Endothelial cell (in vitro differentiated cells): ENCODE measurements at places on chromosomes 13 and 19.
A peak's percentile ranks its signal among the peaks of the same experiment; 100 is the strongest.

GRCh38 chr19:46209051-46209450, 20.5 kb upstream of the IGFL1 start:
- no peak for DNase-seq

- peak; percentile 19 for DNase-seq
These were observed at the start of gene LACC1 for GRCh38 chr13:43879755-43880181. Gene LACC1 (plus strand): TSS chr13:43879904. CDS start chr13:43880986, 1,082 bp downstream.

GRCh38 chr19:3003046-3003445, 25.7 kb downstream of the TLE6 start:
- no peak for DNase-seq

DNA sequence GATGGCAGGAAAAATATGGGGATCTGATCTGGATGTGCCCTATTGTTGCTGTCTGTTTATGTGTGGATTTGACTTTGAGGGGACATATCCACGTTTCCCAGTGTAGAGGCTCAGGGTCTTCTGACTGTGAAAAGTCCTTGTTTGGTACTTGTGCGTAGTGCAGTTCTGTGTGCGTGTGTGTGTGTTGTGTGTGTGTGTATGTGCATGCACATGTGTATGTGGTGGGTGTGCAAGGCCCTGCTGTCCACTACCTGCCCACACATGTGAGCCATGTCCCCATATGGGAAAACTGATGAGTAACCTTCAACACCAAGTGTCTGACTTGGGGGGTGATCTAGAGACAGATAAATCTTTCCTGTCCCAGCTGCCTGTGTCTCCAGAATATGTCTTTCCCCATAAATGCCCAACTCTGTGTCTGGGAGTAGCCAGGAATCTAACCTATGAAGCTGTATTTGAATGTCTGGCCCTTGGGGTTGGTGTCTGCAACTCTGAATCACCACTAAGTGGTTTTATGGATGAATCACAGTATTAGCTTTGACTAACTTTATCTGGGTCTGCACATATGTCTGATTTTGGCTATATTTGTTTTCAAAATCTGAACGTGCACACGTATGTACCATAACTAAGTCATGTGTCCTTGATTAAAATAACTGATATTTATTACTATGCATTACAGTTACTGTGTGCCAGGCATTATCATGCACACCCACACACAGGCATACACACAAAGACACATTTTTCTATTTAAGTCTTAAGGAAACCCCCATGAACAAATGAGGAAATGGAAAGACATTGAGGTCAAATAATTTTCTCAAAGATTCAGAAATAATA, 17.4 kb downstream of the KLK2 start:
- no peak for DNase-seq

GRCh38 chr13:42486711-42487198, 87.2 kb upstream of the TNFSF11 start:
- DNase-seq, result no peak

DNA sequence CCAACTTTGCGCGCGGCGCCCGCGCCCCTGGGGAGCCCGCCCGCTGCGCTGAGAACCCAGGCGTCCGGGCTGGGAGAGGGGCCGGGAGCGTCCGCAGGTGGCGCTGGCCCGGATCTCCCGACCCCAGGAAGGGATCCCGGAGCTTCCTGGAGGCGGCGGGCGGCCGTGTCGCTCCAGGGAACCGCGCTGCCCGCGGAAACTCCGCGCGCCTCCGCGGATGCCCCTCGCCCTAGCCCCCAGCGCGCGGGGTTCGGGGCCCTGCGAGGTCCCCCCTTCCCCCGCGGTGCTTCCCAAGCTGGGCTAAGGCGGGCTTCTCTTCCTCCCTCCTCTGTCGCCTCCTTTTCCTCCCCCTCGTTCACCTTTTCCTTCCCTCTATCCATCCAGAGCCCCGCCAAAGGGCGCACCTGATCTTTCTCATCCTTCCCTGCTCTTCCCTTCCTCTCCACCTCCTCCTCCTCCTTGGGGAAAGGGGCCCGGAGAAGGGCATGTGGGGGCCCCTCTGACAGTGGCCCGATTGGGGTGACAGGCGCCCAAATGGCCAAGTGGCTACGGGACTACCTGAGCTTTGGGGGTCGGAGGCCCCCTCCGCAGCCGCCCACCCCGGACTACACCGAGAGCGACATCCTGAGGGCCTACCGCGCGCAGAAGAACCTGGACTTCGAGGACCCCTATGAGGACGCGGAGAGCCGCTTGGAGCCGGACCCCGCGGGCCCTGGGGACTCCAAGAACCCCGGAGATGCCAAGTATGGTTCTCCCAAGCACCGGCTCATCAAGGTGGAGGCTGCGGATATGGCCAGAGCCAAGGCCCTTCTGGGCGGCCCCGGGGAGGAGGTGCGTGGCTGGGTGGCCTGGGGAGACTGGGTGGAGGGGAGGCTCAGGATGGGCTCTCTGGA, 710 bp downstream of the SHD start:
- DNase-seq, result no peak

- DNase-seq, result no peak
These were observed 84.8 kb downstream of the SLC25A15 start for GRCh38 chr13:40874138-40874779.

DNA sequence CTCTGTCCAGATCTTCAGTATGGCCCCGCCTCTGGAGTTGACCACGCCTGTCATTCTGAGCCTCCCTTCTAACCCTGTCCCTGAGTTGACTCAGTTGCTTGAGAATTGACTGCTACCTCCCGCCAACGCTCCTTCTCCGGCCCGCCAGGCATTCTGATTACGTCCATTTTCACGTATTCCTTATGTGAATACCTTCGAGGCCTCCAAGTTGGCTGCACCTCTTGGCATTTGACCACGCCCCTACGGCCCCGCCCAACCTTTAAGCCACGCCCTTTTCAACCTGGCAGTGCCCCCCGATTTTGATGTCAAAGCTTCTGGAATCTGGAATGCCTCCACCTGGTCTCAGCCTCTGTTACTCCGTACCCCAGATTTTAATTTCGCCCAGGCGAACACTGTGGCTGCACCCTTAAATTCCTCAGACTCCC, 1.7 kb upstream of the EML2 start:
- no peak for DNase-seq

- DNase-seq, result no peak
These were observed 1.5 kb upstream of the EHD2 start for GRCh38 chr19:47711652-47712242.

DNA sequence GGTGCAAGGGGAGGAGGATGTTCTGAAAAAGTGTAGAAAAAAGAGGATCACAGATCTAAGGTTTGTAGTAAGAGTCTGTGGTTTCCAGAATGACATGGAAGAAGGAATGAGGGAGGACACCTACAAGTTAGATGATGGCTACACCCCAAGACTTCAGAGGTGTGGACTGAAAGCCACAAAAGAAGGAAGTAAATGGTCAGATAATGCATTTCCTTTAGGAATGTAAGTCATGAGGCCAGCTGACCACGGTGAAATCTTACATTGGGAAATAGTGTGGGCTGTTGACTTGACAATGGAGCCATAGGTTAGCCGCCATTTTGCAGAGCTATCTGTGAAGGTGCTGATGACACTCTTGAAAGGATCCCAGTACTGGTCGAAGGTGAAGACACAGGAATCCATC, 25.3 kb upstream of the FBXO27 start:
- no peak for DNase-seq

DNA sequence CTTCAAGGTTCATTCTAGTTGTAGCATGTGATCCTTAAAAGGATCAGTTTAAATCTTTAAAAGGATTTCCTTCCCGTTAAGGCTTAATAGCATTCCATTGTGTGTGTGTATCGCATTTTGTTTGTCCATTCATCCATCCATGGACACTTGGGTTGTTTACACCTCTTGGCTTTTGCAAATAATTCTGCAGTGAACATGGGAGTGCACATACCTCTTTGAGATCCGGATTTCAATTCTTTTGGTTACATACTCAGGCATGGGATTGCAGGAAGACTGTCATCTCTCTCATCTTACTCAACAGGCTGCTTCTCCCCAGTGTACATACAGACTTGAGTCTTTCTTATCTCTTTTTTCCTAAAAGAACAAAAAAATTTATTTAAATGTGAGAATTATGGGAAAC, 1.2 kb downstream of the RNF113B start:
- no peak for DNase-seq

DNA sequence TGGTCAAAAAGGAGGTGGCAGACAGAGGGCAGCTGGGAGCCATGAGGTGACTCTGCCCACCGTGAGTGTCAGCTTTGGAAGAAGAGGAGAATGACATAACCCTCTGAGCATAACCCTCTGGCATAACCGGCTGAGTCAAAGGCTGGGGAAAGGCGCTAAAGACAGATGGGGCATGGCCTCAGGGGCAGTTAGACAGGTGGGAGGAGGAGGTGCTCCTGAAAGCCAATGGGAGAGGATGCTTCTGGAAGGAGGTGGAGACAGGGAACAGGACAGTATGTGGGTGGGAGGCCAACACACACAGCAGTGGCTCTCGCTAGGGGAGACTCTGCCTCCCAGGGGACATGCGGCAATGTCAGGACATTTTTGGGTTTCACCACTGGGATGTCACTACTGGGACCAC, 17.1 kb downstream of the ELAVL1 start:
- no peak for DNase-seq

GRCh38 chr19:47003611-47004465, 15.8 kb upstream of the NPAS1 start:
- DNase-seq, result no peak

DNA sequence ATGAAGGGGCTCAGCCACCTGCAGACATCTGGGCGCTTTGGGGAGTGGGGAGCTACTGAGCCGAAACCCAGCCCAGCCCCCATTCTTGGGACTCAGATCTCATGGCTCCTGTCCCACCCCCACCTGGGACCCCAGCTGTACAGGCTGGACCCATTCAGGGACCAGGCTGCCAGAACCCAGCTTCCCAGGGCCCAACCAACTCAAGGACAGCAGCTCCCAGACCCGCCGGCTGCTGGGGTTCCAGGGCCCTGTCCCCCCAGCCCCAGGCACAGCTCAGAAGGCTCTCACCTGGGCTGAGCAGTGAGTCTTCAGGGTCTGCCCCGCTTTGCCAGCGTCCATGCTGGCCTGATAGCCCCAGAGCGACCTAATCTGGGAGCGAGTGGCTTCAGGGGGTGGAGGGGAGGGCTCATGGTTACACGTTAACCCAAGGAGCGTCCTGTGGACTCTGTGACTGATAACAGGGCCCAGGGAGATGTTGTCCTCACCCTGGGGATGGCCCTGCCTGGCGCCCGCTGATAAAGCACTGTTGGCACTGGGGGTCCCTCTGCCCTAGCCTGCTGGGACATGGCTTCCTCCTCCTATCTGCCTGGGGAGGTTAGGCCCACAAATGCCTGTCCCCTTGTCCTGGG, at the start of gene TMEM86B:
TMEM86B (minus strand) TSS at position 361 of the 629 bp plus-strand sequence; CDS start at position 339, 22 bp downstream.
- no peak for DNase-seq

DNA sequence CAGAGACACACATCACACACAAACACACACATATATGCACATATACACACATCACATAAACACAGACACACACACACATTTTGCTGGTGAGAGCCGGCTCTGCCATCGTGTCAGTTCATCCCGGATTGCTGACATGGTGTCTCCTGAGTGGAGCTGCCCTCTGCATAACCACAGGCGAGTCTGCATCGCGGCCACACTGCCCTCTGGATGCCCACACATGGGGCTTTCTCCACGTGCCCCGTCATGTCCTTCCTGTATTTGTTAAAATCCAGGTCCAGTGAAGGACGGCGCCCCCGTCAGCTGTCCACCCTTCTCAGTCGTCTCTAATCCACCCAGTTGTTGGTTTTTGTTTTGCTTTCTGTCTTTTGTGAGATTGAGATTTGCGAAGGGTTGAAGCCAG, 52.6 kb upstream of the F7 start:
- DNase-seq, result no peak

DNA sequence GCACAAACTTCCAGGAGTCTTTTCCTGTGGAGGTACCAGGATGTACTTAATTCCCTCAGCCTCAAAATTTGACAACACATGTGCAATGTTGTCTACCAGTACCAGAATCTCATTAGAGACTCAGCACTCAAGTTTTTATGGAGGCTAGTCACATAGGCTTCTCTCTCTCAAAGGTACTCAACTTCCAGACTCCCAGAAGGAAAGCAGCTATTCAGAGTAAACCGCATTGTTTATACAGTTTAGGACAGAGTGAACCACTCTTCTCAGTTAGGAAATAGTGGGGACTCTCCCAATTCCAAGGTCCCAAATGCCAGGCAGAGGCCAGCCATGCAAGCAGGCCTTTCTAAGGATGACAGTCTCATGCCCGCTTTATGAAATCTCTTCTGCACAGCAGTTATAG, 8.5 kb upstream of the C1QTNF9B start:
- no peak for DNase-seq

GRCh38 chr19:49431330-49431749, 6.2 kb downstream of the GFY start:
- DNase-seq, result no peak

DNA sequence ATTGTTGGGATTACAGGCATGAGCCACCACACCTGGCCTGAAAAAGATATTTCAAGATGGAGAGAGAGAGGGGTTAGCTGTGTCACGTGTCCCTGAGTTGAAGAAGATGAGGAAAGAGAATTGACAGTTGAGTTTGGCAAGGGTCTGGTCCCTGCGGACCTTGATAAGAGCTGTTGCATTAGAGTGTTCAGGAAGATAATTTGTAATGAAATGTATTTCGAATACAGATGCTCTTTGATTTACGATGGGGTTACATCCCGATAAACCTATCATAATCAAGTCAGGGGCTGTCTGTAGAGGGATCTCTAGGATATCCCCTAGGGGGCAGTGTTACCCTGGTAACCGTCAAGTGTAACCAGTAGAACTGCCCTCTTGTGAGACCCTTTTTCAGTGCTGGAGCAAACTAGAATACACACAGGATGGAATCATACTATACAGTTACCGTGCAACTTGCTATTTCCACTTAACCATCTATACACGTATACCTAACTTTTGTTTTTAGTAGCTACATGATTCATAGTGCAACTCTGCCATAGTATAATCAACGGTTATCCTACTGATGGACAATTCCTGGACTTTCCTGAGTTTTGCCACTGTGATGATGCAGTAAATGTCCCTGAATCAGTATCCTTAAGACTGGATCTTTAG, 1.5 kb upstream of the ELOF1 start:
- peak; percentile 71 for DNase-seq

GRCh38 chr19:29535214-29535831, 9.5 kb downstream of the VSTM2B start:
- no peak for DNase-seq

GRCh38 chr13:44879452-44880058, 109.7 kb downstream of the NUFIP1 start:
- no peak for DNase-seq
